GM18507 (cell line): ENCODE measurements at places on chromosomes 11 and 22.

DNA sequence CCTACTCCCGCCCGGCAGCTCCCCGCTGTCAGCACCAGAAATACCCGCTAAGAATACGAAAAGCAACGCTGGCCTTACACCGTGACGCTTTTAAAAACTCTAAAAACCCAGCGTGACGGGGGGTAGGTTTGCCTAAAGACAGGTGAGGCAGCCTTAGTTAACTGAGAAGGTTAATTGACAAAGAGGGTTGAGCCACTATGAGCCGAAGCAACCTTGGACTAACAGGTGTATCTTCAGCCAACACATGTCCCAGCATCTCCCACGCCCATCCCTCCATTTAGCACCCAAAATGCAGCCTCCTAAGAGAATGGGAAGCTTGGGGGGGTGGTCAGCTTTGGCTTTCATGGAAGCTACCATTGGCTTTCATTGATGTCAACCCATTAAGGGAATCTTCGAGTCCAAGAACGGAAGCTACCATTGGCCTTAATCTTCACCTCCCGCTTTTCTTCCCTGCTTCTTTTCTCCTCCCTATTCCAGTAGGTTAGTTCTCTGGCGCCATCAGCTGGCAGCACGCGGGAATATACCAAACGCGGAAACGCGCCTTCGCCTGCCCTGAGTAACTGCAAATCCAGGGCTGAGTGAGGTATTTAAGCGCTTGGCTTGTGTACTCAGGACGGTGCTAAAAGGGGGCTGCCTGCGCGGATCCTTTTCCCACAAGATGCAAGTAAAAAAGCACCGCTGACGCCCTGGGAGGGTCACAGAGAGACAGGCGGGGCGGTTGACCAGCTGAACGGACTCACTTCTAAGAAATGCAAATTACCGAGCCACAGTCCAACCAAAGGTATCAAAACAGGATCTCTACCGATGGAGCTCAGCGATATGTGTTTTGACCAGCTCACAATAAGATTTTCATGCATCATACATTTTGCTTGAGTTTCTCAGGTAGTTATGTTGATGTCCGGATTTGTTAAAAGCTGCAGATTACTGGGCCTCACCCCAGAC lies 38.5 kb upstream of the GLYATL1 start:
- DNase-seq = no peak

DNA sequence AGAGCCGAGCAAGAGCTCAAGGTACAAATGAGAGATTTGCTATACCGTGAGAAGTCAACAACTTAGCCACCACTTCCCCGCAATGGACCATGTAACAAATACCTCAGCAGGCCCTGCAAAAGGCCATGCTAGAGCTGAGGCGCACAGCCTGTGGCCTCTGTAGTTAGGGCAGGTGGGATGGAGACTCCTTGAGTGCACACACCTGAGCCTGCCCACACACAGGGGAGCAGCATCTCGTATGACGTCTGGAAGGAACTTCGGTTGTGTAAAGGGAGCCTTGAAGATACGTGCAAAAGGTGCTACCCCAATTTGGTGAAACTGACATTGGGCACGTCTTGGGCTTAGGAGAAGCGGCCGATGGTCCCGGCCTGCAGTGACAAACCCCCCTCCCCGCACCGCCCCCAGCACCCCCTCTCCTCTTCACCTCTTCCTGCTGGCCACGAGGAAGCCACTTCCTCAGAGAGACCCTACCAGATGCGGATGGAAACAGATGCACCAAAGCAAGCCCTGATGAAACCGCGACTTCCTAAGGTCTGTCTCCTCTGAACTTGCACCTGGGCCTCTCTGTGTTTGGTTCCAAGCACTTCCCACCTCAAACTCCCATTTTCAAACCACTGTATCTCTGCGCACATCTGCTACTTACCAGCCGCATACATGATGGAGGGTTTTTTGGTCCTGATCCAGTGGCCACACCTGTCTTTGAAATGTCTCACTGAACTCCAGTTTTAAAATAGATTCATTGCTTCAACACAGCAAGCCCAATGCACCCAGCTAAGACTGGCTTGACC lies 10.6 kb downstream of the CDPF1 start:
- no peak for DNase-seq

DNA sequence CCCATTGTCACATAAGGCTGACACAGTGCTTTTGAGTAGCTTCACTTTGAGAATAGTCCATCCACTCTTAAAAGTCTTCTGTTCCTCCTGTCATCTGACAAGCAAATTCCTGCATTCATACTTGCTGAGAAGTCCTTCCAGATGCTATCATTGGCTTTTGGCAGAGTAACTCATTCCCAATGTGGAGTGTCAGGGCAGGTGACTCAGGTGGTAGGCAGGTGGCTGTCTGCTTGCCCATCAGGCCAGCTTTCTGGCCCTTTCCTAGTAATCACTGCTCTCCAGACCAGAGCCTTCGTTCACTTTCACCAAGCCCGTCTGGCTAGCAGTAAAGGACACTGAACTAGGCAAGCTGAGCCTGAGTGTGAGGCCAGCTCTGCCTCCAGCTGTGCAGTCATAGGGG lies 162.5 kb upstream of the CCDC90B start:
- DNase-seq = no peak

DNA sequence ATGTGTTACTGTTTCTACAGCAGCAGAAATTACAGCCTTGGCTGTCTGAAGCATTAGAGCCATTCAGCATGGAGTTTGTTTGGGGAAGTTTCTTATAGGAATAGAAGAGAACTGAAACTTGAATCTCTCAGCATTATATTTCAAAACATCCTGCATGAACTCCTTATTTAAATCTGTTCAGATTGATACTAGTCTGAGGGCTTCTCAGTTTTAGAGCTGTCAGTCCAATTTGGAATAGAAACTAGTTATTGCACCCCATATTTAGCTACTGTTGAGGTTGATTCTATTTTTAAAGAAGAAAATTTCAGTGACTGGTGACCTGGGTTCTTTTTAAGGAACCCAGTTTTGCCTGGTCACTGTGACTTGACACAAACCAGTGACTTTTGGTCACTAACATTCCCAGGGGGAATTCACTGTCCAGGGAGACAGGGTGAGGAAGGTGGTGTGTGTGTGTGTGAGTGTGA lies 126.0 kb upstream of the TTC12 start:
- DNase-seq = no peak

- DNase-seq = no peak
These were observed 3.4 kb upstream of the FGF19 start for GRCh38 chr11:69707176-69707575.

GRCh38 chr22:46619830-46620501 lies at the start of gene GRAMD4:
GRAMD4 (plus strand) TSS chr22:46620386; CDS start chr22:46626800, 6,414 bp downstream.
- DNase-seq = no peak

GRCh38 chr22:39868741-39869140 lies 24.8 kb downstream of the ENTHD1 start:
- DNase-seq = no peak

GRCh38 chr11:62974848-62975522 lies 9.8 kb downstream of the SLC22A6 start:
- no peak for DNase-seq

GRCh38 chr11:60719391-60719790 lies 5.1 kb upstream of the MS4A18 start:
- no peak for DNase-seq

DNA sequence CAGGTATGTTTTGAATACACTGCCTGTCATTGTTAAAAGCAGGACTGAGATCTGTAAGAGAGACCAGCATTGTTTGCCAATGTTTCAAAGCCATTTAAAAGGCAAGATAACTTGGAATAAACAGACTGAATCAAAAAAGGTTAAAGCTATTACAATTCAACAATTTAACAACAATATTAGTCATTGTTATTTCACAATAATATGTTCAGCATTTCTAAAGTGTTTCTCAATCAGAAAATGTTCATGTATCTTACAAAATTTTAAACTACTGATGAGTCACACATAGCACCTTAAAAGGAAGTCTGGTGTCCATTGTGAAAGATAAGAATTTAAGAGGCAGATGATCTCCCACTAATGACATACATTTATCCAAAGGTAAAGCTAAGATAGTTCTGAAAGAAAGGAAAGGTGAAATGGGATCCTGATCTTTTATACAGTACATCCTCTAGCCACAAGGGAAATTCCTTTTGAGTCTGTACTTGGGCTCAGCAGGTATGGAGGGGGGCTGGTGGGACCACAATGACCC lies 79.7 kb downstream of the MAML2 start:
- no peak for DNase-seq

- no peak for DNase-seq
These were observed 531.7 kb downstream of the ETS1 start for GRCh38 chr11:128055576-128056217.

- DNase-seq = no peak
These were observed 628 bp downstream of the PSMC3 start for GRCh38 chr11:47425611-47426010.

- no peak for DNase-seq
These were observed 13.1 kb downstream of the MGAT3 start for GRCh38 chr22:39469681-39470450.

DNA sequence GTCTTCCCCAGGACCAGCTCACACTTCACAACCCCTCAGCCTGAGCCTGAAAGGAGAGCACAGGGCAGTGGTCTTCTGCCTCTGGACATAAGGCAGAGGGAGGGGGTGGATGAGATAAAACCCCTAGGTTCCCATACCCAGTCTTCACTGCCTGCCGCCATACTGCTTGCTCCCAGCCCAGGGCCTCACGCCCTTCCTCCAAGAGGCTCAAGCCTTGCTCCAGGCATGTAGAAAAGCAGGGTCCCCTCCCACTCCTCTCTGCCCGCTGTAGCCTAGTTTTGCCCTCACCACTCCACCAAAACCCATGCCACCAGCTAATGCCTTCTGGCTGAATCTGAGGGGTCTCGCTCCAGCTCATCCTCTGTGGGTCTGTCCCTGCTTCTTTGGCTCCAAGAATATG lies 5.2 kb downstream of the ARRB1 start:
- no peak for DNase-seq

GRCh38 chr11:67372993-67373647 lies at the start of gene CLCF1:
CLCF1 (minus strand) TSS chr11:67373598; CDS start chr11:67373539, 59 bp downstream.
- DNase-seq = no peak

GRCh38 chr11:93051186-93051585 lies 81.7 kb downstream of the MTNR1B start:
- no peak for DNase-seq

DNA sequence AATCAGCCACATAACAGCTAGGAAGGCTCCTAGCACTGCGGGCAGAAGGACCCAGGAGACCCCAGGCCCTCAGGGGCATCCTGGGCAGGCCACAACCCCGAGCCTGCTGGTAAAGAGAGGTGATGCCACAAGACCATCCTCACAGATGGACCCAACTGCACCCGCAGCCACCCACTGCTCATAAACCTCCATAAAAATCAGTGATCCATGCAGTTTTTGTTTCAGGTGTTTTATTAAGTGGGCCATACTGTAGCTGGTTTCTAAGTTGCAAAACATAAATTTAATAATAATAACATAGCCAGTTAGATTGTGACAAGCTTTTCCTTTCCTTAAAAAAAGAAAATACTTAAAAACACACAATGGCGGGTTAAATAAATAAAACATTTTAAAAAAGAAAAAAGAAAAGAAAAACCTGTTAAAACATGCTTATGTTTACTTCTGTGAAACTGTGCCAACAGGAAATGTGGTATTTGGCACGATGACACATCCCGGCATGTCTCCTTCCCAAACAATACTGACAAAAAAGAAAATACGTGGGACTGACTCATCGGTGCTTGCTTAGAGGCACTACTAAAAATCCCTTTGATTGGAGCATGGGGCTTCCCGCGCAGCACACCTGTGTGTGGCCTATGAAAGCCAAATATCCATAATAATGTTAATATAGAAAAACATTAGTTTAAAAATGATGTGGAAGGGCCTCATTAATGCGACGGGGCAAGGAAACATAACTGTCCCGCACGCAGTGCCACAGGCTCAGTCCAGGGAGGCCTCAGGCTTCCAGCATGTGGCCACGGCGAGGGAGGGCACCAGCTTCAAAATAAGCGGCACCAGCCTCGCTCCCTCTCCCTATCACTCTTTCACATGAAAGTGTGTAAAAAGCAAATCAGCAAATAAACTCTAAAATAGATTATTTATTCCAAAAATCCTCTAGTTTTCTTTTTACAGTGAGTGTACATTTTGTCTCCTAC lies 47.5 kb upstream of the SCUBE2 start:
- DNase-seq = no peak

GRCh38 chr22:17964156-17964555 lies 60.2 kb downstream of the MICAL3 start:
- no peak for DNase-seq

DNA sequence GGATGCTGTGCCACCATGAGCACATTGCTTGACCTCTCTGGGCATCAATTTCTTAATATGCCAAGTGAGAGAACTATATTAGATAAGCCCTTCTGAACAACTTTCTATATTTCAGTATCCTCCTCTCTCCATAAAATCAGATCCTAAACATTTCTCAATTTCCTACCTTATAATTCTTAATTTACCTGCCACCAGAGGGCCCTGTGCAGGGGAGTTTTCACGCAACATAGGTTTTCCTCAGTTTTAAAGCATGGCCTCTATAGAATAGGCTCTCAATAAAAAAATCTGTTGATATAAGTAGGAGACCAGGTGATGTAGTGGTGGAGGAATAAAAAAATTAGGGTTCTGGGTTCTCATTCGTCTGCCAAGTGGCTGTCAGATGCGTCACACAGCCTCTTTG lies 83.7 kb upstream of the DBX1 start:
- DNase-seq = no peak

DNA sequence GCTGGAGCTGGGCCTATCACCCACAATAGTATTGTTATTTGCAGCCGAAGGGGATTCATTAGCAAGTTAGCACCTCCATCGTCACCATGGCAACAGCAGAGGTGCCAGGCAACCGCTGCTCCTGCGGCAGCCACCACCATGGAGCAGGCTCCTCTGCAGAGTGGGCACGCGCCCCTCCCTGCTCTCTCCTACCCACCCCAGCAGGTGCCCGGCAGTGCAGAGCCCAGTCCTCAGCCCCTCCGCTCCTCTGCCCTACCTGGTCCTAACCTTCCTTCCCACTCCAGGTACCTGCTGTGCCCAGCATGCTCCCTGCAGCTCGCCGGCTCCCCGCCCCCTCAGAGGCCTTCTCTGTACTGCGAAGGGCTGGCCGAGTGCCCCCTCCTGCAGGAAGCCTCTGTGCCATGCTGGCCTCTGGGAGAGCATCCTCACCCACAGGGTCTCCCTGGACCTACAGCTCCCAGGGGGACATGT lies 3.6 kb downstream of the DUSP8 start:
- no peak for DNase-seq

- DNase-seq = no peak
These were observed 35.3 kb downstream of the AMOTL1 start for GRCh38 chr11:94803491-94803890.

GRCh38 chr11:46339816-46340215 lies 7.4 kb upstream of the DGKZ start:
- DNase-seq = no peak

DNA sequence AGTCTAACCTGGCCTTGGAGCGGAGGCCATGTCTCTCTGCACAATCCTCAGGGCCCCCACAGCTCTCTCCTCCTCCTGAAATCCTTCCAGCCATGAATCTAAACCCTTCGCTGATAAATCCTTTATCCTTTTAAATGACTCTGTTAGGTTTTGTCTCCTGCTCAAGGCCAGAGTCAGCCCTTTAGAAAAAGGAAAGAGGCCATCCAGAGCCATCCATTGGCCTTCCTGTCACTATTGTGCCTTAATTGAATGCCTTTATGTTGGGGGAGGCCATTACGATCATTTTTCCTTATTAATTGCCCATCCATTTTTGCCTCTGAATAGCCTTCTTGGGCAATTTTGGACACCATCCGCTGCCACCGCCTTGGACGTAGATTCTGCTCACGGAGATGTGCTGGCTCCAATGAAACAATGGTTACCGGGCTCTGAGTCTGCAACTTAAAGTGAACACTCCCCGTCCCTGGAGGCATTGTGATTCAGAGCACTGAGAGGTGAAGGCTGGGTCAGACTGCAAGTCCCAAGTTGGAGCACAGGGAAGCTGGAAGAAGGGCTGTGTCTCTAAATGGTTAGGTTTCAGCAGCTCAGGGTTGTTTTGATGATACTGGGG lies 213.0 kb upstream of the E2F8 start:
- no peak for DNase-seq
